ENCODE measurements at places on chromosomes 2 and 18.

DNA sequence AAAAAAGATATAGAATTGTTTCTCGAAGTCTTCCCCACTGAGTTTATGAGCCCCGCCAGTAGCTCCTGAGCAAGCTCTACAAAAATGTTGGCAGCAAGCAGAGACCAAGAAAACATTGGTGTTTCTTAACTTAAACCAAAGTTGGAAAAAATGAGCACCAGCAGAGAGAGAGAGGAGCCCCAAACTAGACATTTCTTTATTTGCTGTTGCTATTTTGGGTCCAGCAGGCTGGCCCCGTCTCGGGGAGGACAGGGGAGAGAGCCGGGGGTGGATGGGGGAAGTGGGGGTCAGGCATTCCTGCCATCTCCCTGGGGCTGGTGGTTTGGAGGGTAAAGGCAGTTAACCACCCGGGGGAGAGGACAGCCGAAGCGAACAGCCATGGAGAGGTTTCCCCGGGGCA, 113.0 kb downstream of the DYSF start:
- no peak for DNase-seq

DNA sequence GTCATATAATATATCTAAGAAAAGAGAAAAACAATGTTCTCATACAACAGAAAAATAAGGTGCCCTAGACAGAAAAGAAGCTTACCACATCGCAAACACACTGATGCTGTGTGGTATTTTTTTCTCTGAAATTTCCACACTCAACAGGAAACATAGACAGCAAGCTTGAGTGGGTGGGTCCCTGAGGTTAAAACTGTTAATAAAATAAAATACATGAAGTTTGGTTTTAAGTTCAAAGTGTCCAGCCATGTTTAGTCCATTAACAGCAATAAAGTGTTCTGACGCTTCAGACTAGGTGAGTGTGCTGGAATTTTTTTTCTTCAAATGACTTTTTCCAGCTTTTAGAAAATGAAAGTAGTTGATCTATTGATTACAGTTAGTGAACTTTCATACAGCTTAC, 83.3 kb upstream of the EPB41L5 start:
- no peak for DNase-seq

DNA sequence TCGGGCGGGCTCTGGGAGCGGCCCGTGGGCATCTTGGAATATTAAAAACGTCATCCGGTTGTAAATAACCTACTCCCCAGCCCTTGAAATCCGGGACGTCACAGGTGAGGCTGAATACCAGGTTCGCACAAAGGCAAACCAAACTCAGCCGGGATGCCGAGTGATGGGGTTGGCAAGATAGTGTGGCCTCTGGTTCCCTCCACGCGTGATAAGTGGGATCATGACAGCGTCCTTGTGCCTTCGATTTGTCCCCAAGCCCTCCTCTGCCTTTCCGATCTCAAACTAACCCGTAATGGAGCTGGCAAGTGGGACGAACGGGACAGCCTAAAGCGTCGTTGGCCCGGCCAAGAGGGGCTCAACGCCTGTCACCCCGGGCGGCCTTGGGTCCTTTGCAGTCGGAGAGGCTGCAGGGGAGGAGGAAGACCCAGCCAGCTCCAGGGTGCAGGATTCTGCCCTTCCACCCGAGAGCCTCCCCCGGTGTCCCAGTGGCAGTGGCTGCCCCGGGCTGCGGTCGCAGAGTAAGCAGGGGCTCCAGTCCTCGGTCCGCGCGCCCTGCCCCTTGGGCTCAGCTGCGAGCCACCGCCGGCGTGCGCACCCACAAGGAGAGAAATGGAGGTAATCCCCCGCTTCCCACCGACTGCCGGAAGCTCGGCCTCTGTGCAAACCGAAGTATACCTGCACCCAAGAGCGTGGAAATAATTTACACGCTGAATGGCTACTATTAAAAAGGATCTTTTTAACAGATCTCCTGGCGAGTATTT, 13.4 kb upstream of the PAX3 start:
- no peak for DNase-seq

DNA sequence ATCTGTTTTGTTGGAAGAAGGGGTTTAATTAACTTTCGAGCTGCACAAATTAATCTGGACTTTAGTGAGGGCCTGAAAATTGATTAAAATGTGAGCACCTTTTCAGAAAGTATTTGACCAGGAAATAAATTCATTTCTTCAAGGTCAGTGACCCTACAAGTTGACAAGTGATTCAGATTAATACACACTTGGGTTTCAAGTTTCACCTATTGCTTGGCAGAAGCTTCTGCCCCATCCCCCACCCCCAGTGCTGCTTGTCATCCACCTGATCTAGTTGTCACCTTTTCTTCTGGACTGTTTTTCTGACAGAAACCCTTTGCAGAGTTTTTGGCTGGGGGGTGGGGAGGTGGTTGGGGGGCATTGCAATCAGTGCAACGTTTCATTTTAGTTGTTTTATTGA, 46.2 kb downstream of the RPRM start:
- no peak for DNase-seq

- no peak for DNase-seq
Measured at GRCh38 chr2:21836261-21836660, 712.5 kb downstream of the TDRD15 start.

DNA sequence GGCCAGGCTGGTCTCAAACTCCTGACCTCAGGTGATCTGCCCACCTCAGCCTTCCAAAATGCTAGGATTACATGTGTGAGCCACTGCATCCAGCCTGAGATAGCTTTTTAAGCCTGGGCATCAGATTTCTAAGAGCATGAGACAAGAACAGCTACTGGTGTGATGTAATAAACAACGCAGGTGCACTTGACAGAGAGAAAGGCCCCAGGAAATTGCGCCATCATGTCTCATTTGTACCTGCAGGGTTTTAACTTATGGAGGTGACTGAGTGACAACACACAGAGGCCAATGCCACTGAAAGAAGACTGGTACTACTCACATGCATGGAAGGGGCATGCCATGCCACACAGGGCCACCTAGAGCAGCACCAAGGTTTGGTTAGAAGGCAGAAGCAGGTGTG, 209.4 kb downstream of the SP3 start:
- DNase-seq, result no peak

DNA sequence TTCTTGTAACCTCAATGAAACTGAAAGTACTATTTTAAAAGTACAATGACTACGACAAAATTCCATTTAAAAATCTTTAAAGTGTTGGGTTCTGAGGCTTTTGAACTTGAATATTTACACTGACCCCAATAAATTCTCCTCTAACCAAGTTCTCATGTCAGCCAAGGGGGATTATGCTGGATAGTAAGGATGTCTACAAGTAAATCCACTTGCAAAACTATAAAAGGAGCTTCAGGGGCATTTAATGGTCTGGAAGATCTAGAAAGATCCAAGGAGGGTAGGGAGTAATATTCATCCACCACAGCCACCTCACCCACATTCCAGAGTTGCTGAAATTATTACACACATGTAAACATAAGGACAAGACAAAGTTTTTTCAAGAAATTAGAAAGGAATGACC, 81.8 kb downstream of the ST6GAL2 start:
- no peak for DNase-seq

DNA sequence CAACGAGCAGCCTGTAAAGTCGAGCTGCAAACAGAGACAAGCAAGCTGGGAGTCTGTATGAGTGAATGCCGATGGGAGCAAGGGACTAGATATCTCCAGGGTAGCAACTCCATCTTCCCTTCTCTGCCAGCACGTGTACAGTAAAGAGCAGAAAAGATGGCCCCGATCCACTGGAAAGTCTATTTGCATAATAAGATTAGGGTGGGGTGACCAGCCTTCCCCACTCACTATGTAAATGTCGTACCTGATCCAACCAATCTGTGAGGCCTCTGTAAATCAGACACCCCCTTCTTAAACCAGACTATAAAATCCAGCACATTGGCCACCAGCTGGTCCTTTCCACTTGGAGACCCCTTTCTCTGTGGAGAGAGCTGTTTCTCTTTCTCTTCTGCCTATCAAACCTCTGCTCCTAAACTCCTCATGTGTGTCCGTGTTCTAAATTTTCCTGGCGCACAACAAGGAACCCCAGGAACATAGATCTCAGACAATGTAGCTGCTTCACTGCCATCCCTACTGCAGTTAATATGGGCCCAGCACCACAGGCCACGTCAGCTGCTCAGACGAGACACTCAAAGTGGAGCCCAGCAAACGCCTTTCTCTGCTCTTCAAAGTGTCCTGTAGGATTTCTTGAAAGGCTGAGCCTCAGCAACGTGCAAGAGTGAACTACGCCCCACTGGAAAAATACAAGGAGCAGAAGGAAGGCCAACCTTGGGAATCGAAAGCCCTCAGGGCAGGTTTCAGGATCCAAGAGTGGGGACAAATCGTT, 26.1 kb downstream of the DIPK1C start:
- no peak for DNase-seq

GRCh38 chr2:172562298-172562697, 6.4 kb downstream of the PDK1 start:
- no peak for DNase-seq

DNA sequence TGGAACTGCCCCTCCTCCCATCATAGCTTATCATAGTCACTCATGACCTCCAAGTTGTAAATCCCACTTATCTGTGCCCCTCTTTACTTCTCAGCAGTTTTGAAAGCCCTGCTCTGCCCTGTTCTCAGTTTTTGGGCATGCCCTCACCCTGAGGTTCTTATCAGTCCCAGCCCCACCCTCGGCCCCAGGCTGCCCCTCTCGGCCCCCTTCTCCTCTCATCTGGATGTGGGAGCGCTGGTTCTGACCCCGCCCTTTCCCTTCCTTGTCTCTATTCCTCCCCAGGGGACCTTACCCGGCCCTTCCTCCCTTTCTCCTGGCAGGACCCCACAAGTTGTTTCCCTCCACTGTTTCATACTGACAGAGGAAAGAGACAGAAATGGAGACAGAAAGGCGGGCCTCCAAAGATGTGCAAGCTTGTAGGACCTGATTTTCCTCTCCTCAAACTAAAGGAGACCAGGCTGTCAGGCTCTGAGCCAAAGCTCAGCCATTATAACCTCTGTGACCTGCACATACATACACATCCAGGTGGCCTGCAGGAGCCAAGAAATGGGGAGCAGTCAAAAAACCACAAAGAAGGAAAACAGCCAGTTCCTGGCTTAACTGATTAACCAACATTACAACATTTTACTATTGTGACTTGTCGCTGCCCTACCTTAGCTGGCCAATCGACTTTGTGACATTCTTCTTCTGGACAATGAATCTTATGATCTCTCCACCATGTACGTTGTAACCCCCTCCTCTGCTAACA, 171.0 kb upstream of the HS6ST1 start:
- DNase-seq, result no peak

DNA sequence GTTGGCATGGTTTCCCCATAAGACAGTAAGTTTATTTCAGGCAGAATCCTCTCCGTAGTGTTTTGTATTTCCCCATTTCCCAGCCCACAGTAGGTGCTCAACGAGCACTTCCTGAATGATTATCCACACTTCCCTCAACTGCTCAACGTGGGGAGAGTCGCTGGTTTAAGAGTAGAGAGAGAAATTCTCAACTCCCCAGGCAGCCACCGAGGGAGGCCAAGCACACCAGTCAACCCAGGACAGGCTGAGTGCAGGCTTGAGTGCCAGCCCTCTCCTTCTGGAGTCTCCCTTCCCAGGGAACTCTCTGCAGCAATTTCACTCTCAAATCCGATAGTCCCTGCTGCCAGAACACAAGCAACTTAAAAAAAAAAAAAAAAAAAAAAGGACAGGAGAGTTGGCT, 92.0 kb upstream of the LMAN1 start:
- no peak for DNase-seq

- no peak for DNase-seq
Measured at GRCh38 chr2:128160616-128161275, 69.7 kb downstream of the UGGT1 start.

- no peak for DNase-seq
Measured at GRCh38 chr2:20616341-20616871, 34.5 kb downstream of the HS1BP3 start.

DNA sequence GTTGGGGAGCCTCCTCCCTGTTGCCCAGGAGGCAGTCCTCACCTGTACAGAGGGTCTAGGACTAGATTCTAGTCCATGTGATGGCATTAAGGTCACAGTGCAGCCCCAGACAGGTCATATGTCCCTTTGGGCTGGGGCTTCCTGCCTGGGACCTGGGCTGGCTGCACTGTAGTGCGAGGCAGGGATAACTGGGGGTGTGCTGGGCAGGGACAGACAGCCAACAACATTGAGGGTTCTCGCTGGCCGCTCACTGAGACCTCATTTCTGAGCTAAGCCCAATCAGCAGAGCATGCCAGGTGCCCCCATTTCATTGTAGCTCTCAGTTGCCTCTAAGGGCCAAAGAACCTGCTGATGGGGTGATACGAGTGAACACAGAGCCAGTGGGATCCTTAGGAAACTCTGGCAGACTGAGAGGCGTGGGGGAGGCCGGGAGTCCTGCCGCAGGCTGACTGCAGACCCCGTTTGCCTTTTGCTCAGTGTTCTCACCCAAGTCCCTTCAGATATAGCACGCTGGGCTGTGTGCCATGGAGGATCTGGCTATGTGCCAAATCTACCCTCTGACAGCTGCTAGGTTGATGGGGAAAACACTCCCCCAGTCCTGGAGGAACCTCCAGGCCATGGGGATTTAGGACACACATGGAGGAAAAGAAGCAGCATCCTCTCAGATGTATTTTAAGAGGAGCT, 51.9 kb downstream of the DYSF start:
- no peak for DNase-seq

DNA sequence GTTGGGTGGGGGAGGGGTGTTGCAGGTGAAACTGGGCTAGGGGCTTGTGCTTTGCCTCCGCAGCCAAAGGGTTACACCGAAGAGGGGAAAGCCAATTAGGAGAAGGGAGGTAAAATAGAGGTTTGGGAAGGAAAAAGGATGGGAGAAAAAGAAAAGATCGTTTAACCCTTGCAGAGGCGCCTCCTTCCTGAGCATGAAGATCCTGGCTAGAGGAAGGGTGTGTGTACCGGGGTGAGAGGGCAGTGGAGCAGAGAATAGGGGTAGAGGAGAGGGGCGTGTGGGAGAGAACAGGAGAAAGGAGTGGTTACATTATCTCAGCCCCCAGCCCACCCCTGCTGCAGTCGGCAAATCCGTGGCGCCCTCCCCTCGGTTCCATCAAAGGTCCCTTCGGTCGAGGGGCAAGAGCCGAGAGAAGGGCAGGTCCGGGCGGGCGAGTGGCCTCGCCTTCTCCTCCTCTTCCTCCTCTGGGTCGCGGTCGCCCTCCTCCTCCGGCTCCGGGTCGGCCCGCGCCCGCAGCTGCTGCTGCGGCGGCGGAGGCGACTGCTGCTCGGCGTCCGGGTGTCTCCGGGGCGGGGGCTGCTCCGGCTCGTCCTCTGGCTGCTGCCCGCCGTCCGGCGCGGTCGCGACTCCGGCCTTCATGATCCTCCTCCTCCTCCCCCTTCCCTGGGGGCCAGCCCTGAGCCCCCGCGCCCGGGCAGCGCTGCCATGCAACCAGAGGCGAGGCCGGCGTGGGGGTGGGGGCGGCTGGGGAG, 1.1 kb downstream of the MARCHF4 start:
- DNase-seq, result no peak

DNA sequence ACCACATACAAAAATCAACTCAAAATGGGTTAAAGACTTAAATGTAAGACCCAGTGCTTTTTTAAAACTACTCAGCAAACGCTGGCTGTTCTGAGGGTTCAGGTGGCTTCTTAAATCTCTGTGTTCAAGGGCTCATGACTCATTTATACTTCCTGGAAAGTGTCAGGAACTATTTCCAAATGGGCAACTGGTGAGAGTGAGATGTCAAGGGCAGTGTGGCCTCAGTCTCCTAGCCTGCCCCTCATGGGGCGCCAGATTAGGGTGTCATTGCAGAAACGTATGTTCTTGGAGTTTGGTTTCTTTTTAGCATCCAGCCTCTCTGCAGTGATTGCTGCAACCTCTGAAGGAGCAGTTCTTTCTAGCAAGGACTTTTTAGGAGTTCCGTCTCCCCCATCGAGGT, 485.4 kb downstream of the TNS1 start:
- DNase-seq, result no peak

GRCh38 chr2:74893332-74893731, 59.4 kb downstream of the HK2 start:
- DNase-seq, result peak; percentile 66

Measured in RCC 7860 (cell line).